ENCODE measurements at places on chromosomes 7 and 10.

DNA sequence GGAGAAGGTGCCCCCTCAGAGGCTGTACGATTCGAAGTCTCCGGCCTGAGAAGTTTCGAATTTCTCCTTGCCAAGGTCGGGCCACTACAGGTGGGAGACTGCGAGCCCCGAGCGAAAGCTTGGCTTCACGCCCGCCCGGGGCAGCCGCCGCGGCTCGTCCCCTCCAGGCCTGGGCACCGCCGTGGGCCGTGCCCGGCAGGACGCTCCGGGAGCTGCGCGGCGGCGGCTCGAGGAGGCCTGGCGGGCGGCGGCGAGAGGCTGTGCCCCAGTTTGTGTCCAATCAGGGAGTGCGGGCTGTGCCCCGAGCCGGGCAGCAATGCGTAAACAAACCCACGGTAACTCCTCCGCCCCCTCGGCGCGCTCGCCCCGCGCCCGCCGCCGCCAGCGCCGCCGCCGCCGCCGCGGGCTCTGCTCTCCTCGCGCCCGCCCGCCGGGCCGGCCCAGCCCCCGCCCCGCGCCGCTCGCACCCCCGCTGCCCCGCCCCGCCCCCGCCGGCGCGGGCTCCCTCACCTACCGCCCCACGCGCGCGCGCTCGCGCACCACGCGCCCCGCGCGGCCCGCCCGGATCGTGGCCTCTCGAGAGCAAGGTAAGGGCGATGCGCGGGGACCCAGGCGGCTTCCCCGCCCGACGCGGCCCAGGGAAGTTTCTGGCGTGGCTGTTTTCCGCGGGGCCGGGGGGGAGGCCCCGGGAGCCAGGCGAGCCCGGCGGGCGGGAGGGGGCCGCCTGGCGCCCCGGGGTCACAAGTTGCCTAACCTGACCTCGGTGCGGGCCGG is 57.8 kb upstream of the PCGF5 start:
- peak; percentile 78 for DNase-seq
- H3K36me3 ChIP-seq = peaks cover 9% of the 10 kb centered on the region
- peaks cover 44% of the 10 kb centered on the region for H3K4me1 ChIP-seq
- H3K4me3 ChIP-seq = peak overlapping the region; percentile 95
- H3K27me3 ChIP-seq = no peaks in the 10 kb centered on the region
- peak overlapping the region; percentile 88 for H3K27ac ChIP-seq

GRCh38 chr10:101617102-101617823 is 29.1 kb downstream of the DPCD start:
- no peak overlapping the region for H3K4me3 ChIP-seq
- no peak overlapping the region for H3K27ac ChIP-seq
- H3K4me1 ChIP-seq = no peaks in the 10 kb centered on the region
- DNase-seq = no peak
- peaks cover 3% of the 10 kb centered on the region for H3K36me3 ChIP-seq

- H3K27ac ChIP-seq = no peak overlapping the region
- H3K27me3 ChIP-seq = no peaks in the 10 kb centered on the region
- H3K4me3 ChIP-seq = no peak overlapping the region
- H3K36me3 ChIP-seq = no peaks in the 10 kb centered on the region
- no peak for DNase-seq
- H3K4me1 ChIP-seq = no peaks in the 10 kb centered on the region
Measured at GRCh38 chr10:105185161-105185560, 544.1 kb downstream of the SORCS3 start.

GRCh38 chr10:79298403-79299244 is 48.6 kb upstream of the PPIF start:
- H3K36me3 ChIP-seq = peaks cover 10% of the 10 kb centered on the region
- no peaks in the 10 kb centered on the region for H3K27me3 ChIP-seq
- H3K4me1 ChIP-seq = peaks cover 29% of the 10 kb centered on the region
- no peak overlapping the region for H3K4me3 ChIP-seq
- H3K27ac ChIP-seq = no peak overlapping the region

DNA sequence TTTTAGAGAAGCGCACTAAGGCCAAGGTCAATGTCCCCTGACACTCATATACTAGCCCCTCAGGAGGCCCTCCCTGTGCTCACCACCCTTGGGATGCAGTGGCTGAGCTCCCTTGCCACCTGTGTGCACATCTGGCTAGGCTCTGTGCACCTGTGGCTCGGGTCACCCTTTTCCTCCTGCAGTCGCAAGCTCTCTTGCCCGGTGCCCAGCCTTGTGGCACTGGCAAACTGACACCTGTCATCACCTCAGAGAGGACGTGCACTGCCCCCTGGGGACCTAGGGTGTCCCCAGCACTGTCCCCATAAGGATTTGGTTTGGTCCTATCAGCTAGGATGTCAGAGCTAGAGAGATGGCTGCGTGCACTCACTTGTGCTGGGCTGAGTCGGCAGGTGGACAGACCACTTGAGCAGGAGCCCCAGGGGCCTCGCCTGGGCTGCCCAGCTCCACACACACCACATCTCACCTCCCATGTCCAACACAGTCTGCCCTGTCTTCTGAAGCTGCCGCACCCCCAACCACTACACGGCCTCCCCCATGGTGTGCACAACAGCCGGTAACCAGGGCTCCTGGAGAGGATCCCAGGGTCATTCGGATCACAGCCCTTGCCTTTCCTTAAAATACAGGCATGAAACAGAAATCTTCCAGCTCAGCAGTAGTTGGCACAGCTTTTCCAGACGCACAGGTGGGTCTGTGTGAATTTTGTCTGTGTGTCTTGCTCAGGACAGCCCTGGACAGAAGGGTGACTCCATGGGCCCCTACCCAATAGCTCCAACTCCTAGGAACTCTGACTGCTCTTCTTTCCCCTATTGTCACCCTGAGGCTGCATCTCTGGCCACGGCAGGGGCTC is 111.0 kb downstream of the GRID1 start:
- H3K4me3 ChIP-seq = no peak overlapping the region
- H3K27ac ChIP-seq = no peak overlapping the region
- no peak for DNase-seq
- H3K4me1 ChIP-seq = no peaks in the 10 kb centered on the region
- H3K36me3 ChIP-seq = no peaks in the 10 kb centered on the region

DNA sequence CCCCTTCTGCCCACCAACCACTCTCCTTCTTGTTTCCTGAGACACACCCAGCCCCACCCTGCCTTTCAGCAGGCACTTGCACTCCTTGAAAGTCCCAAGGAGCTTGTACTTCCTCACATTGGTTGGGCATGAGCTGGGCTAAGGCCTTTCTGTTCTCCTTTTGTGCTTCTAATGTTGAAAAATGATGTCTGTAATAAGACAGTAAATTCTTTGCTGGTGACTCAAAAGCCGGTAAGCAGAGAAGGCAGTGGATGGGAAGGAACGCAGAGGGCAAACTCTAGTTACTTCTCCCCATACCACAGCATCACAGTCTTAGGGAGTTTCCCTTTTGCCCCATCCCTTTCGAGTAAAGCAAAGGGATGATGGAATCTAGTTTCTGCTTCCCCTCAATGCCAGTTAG is 185.6 kb downstream of the PLXNA4 start:
- no peaks in the 10 kb centered on the region for H3K4me1 ChIP-seq
- no peak overlapping the region for H3K27ac ChIP-seq
- no peaks in the 10 kb centered on the region for H3K36me3 ChIP-seq
- no peak for DNase-seq
- H3K27me3 ChIP-seq = no peaks in the 10 kb centered on the region
- H3K4me3 ChIP-seq = no peak overlapping the region

GRCh38 chr10:70575874-70576802 is 26.4 kb downstream of the PRF1 start:
- no peaks in the 10 kb centered on the region for H3K27me3 ChIP-seq
- peaks cover 2% of the 10 kb centered on the region for H3K36me3 ChIP-seq
- peak overlapping the region; percentile 62 for H3K27ac ChIP-seq
- peak; percentile 47 for DNase-seq
- H3K4me3 ChIP-seq = peak overlapping the region; percentile 88

DNA sequence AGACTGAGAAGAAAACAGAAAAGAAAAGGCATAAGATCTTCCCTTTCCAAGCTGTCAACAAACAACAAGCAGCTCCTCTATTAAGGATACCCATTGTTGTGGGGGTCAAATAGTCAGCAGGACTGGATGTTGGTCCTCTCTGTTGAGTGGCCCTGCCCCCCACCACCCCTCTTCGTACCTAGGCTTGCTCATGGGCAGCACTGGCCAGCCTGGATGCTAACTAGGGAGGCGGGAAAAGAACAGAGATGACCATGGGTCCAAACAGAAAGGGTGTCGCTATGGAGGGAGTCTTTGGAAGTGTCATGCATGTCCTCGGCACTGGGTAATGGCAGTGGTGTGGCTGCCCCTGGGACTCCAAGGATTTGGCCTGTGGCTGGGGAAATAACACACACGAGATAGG is 45.6 kb downstream of the SPDYE5 start:
- peaks cover 10% of the 10 kb centered on the region for H3K4me1 ChIP-seq
- no peak overlapping the region for H3K4me3 ChIP-seq
- H3K36me3 ChIP-seq = no peaks in the 10 kb centered on the region
- no peak for DNase-seq

DNA sequence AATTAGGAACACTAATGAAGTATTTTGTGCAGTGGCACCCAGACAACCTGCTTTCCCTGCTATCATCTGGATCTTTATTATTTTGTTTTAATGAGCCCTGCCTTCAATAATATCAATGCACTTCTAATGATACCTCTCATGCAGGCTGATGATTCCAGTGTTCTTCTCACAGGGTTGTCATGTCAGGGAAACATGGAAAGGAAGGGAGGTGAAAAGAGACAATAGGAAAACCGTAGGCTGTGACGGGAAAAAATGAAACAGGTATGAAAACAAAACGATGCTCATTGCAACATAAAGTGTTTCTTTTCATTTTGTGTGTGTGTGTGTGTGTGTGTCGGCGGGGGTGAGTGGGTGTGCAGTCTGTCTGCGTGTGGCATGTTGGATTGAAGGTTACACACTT is 102.6 kb upstream of the CTBP2 start:
- H3K27me3 ChIP-seq = no peaks in the 10 kb centered on the region
- DNase-seq = no peak
- H3K27ac ChIP-seq = no peak overlapping the region
- peaks cover 3% of the 10 kb centered on the region for H3K36me3 ChIP-seq
- no peaks in the 10 kb centered on the region for H3K4me1 ChIP-seq
- no peak overlapping the region for H3K4me3 ChIP-seq

GRCh38 chr10:6958254-6958653 is 378.2 kb upstream of the PRKCQ start:
- DNase-seq = no peak
- no peaks in the 10 kb centered on the region for H3K27me3 ChIP-seq
- H3K4me1 ChIP-seq = peaks cover 4% of the 10 kb centered on the region
- H3K4me3 ChIP-seq = no peak overlapping the region
- no peaks in the 10 kb centered on the region for H3K36me3 ChIP-seq

DNA sequence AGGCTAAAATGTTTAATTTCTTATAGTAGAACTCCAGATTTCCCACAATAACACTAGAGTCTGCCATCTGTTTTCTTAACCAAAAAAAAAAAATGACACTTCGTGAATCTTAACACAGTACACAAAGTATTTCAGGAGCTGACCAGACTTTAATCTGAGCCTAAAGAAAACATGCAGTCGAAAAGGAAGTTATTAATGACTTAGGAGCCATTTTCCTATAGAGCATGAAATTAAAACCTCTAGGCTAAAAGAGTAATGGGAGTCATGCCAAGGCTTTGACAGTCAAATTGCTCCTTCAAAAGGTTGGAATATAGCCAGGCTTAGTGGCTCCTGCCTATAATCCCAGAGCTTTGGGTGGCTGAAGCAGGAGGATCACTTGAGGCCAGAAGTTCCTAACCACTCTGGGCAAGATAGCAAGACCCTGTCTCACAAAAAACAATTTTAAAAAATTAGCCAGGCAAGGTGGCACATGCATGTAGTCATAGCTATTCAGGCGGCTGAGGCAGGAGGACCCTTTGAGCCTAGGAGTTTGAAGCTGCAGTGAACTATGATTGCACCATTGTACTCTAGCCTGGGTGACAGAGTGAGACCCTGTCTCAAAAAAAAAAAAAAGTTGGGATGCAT is 13.6 kb downstream of the MICU1 start:
- H3K4me1 ChIP-seq = peaks cover 22% of the 10 kb centered on the region
- no peak overlapping the region for H3K27ac ChIP-seq
- no peak for DNase-seq
- no peak overlapping the region for H3K4me3 ChIP-seq

- H3K4me1 ChIP-seq = no peaks in the 10 kb centered on the region
- no peaks in the 10 kb centered on the region for H3K36me3 ChIP-seq
- H3K27me3 ChIP-seq = no peaks in the 10 kb centered on the region
- DNase-seq = no peak
Measured at GRCh38 chr7:135862586-135863340, 114.2 kb upstream of the FAM180A start.

DNA sequence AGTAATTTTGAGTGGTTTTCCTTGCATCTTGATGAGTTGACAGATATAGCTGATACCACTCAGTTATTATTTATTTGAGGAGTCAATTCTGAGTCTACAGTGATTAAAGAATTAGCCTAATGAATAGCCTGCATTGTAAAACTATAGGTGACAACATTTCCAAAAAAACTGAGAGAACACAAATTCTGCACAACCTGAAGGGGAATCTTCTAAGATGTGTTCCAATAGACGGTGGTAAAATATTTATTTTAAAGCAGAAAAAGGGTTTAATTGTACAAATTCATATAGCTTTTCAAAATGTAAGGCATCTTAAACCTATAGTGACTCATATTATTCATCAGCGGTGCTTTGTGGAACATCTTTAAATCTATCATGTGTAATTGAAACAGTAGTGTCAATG is 200.4 kb downstream of the RNLS start:
- no peak for DNase-seq
- no peaks in the 10 kb centered on the region for H3K27me3 ChIP-seq
- H3K4me1 ChIP-seq = peaks cover 23% of the 10 kb centered on the region
- no peak overlapping the region for H3K27ac ChIP-seq

GRCh38 chr7:35800718-35801391 is at the start of gene SEPTIN7:
TSS of gene SEPTIN7 (plus strand) at chr7:35801057. CDS start at chr7:35801210, 153 bp downstream.
- peak within 1 kb of the TSS; percentile 99 for H3K27ac ChIP-seq
- H3K36me3 ChIP-seq = peaks cover 3% of the 10 kb centered on the region
- peaks cover 43% of the 10 kb centered on the region for H3K4me1 ChIP-seq

DNA sequence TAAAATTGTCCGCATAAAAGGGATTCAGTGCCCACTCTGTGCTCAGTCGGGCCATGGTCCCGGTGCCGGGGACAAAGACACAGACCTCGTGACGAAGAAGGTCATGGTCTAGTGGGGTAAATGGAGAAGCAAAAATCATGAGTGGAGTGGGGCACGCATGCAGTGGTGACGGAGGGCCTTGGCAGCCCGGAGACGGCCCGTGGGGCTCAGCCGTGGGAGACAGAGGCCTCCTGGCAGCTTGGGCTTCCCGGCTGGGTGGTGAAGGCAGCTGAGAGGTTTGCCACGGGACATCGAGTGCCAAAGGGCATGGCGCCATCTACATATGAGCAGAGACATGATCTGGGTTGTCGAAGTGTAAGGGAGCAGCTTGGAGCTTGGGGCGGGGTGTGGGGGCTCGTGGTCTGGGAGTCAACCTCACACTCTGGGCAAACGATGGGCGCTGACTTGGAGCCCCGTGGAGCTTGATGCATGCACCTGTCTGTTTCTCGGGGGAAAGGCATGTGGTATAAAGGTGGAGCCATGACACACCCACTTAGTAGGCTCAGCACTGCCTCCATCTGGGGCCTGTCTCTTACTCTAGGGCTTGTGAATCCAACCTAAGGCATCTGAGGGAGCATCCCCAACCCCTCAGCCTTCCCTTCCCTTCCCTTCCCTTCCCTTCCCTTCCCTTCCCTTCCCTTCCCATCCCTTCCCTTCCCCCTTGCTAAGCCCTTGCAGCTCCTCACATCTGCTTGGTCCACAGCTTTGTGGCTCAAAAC is 151.0 kb upstream of the INSYN2A start:
- H3K27ac ChIP-seq = no peak overlapping the region
- no peak overlapping the region for H3K4me3 ChIP-seq
- no peak for DNase-seq
- H3K27me3 ChIP-seq = peaks cover 9% of the 10 kb centered on the region
- no peaks in the 10 kb centered on the region for H3K4me1 ChIP-seq

Data from activated T-cell treated with anti-CD3 and anti-CD28 coated beads, Interleukin-2, amount 50 U/mL, for 72 hours (primary cell).